ENCODE measurements at places on chromosomes 1 and 21.

- no peak for DNase-seq
These were observed 97.5 kb upstream of the KIAA1614 start for GRCh38 chr1:180815188-180815587.

- no peak for DNase-seq
These were observed 92.6 kb downstream of the PAX7 start for GRCh38 chr1:18723206-18723605.

- no peak for DNase-seq
These were observed 40.4 kb downstream of the HUNK start for GRCh38 chr21:31913182-31913608.

GRCh38 chr1:27218736-27219135 is 15.7 kb upstream of the WDTC1 start:
- no peak for DNase-seq

- no peak for DNase-seq
These were observed 672.8 kb downstream of the PTPRC start for GRCh38 chr1:199311478-199312262.

GRCh38 chr1:36420409-36420808 is 22.7 kb upstream of the LSM10 start:
- no peak for DNase-seq

- DNase-seq, result no peak
These were observed 307.2 kb downstream of the HHIPL2 start for GRCh38 chr1:222240536-222241181.

GRCh38 chr1:37035014-37035691 is 838 bp upstream of the GRIK3 start:
- DNase-seq, result no peak
